ENCODE measurements at places on chromosomes 2 and 18.

GRCh38 chr2:108364676-108365297, 13.0 kb upstream of the SULT1C4 start:
- no peak for DNase-seq

- no peak for DNase-seq
These were observed 93.3 kb downstream of the THSD7B start for GRCh38 chr2:136858656-136859055.

DNA sequence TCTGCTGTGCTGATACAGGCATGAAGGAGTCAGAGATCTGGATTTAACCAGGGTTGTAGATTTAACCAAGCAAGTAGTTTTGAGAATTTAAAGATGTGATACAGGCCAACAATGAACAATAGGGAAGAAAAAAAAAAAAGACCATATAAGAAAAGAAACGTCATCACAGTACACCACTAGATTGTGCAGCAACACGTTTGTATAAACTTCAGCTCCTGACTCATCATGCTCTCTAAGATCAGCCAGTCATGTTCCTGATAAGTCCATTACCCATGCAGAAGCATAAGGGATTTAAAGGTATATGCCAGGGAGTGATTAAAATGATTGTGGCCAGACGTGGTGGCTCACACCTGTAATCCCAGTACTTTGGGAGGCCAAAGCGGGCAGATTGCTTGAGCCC, 22.3 kb upstream of the ERICH2 start:
- no peak for DNase-seq

GRCh38 chr2:25620077-25620476, 53.3 kb downstream of the DTNB start:
- no peak for DNase-seq

GRCh38 chr2:229539628-229540027, 174.7 kb downstream of the DNER start:
- DNase-seq = no peak

GRCh38 chr18:3184275-3184963, 35.3 kb downstream of the MYOM1 start:
- no peak for DNase-seq

DNA sequence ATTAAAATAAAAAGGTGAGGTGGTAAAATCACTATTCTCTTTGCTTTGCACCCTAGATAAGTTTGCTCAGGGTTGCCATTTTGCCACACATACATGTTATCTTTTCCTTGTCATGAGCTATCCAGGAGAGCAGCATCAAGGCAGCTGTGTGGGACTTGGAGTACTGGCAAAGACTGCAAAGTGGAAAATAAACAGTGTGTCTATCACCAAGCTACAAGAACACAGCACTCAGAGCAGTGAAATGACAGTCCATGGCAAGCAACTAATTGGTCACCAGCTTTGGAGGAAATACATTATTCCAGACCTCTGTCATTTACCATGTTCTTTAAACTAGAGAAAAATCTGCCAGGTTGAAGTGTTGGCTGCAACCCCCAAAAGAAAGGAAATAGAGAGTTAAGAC, 687.8 kb upstream of the FANCL start:
- DNase-seq = no peak

DNA sequence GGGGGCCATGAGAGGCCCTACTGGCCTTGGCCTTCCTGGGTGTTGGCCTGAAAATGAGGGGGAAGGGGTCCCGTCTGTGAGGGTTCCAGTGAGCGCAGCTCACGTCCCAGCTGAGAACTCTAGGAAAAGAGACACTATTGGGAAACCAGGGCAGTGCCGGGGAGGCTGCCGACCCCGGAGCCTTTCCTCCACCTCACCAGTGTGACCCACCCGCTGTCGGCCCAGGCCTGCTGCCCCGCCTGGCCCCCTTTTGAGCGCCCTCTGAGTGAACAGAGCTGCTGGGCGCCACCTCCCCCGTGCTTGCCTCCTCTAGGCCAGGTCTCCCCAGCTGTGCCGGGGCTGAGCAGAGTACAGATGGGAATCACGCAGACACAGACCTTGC, 17.5 kb upstream of the ARHGEF4 start:
- DNase-seq = no peak

GRCh38 chr2:126894585-126895182, 4.0 kb upstream of the TEX51 start:
- no peak for DNase-seq

GRCh38 chr2:11498543-11499034, 32.6 kb upstream of the E2F6 start:
- peak; percentile 23 for DNase-seq

GRCh38 chr2:714005-714741, 37.0 kb upstream of the TMEM18 start:
- peak; percentile 49 for DNase-seq

DNA sequence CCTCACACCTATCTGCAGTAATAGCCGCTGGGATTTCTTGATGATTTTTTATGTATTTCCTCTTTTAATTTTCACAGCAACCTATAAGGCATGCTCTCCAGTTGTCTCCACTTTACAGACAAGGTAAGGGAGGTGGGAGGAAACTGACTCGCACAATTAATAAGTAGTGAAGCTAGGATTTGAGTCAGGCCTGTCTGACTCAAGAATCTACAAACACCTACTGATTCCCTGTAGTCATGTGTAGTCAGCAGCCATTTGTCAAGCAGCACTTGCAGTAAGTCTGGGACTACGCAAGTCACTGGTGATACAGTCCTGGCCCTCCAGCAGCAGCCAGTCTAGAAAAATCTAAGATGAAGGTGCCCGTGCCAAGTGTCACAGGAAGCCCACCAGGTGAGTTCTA, 193.6 kb upstream of the PKDCC start:
- no peak for DNase-seq

DNA sequence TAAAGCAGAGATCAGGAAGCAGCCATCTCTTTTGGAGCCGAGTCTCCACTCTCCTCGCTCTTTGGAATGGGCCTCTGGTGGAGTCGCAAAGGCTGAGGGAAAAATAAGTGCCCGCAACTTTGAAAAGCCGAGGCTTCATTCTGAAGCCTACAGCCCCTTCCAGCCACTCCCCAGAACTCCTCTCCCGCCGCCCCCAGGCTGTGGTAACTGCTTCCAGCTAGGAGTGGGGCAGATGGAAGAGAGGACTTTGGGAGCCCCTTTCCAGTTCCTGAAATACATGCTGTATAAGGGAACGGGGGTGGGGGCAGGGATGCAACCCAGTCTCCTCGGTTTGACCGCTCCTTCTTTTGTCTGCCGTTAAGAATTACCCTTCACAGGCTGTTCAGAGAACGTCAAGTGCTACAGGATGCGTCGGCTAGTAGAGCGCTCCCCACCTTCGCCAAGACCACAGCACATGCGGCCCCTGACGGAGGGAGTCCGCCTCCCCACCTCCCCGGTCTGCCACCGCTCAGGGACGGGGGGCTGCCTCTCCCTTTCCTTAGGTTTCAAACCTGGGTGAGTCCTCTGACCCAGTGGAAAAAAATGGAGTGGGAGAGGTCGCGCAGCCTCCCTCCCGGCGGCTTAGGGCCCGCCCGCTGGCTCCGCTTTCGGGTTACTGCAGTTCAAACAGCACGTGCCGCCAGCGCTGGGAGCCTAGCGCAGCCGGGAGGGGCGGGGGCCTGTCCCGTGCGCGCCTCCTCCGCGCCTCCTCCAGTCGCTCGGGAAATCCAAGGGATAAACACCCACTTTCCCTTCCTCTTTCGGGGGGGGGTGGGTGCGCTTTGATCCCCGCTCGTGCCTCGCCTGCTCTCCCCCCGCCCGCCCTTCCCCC, 4.9 kb downstream of the CYP26B1 start:
- DNase-seq = no peak

- no peak for DNase-seq
These were observed 133.2 kb downstream of the COL4A4 start for GRCh38 chr2:227030789-227031188.

DNA sequence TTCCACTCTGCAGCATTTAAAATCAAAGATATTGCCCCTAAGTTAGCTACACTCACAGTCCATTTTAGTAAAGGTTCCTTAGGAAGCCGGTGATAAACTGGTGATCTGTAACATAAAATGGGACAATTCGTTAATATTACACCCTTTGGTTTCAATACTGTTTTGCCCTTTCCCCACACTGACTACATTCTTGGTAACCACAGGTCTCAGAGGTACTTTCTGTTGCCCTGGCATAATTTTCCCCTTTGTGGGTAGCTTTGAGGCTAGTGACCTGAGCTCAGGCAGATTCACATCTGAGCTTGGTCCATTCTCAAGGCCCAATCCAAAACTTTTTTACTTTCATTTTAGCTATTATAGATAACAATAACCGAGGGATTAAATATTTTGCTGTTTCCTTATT, 32.9 kb upstream of the CSRNP3 start:
- DNase-seq = no peak

GRCh38 chr2:53859206-53860181, at the start of gene GPR75:
TSS of gene GPR75 (minus strand) at chr2:53859967. CDS start at chr2:53854756, 5,211 bp downstream.
- DNase-seq = no peak

- no peak for DNase-seq
These were observed 39.8 kb upstream of the ZEB2 start for GRCh38 chr2:144559681-144560080.

DNA sequence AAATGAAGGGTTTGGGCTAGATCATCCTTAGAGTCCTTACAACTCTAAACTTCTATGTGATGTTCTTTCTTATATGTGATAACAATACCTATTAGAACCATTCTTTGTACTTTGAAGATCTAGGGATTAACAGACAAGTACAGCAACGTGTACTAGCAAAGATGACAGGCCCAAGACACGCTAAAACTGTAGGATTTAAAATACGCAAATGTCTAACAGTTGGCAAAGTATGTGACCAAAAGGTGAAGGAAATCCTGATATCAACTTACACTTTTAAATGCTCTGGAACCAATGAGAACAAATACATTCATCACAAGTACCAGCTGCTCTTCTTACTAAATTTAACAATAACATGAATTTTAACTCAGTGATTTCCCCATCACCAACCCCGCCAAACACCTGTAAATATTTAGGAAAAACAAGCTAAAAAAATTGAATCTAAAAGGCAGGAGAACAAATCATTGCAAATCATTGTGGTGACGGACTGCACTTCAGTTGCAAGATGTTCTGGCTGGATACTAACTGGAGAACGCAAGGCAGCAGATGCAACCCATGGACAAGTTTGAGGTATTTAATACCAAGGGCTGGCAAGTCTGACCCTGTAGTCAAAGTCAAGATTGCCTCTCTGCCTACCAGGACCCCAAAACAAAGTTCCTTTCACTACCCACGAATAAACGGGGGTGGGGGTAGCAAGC, 1.4 kb downstream of the ANKRD44 start:
- DNase-seq = no peak

GRCh38 chr18:13661051-13661778, 65.1 kb downstream of the FAM210A start:
- no peak for DNase-seq

GRCh38 chr18:40233931-40234616, 1721.0 kb upstream of the PIK3C3 start:
- no peak for DNase-seq

- DNase-seq = no peak
These were observed 194.0 kb downstream of the ZFP36L2 start for GRCh38 chr2:43032213-43033015.

DNA sequence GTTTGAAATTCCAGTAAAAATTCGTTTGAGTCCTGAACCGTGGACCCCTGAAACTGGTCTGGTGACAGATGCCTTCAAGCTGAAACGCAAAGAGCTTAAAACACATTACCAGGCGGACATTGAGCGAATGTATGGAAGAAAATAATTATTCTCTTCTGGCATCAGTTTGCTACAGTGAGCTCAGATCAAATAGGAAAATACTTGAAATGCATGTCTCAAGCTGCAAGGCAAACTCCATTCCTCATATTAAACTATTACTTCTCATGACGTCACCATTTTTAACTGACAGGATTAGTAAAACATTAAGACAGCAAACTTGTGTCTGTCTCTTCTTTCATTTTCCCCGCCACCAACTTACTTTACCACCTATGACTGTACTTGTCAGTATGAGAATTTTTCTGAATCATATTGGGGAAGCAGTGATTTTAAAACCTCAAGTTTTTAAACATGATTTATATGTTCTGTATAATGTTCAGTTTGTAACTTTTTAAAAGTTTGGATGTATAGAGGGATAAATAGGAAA, 80.7 kb downstream of the ACSL3 start:
- DNase-seq = no peak

DNA sequence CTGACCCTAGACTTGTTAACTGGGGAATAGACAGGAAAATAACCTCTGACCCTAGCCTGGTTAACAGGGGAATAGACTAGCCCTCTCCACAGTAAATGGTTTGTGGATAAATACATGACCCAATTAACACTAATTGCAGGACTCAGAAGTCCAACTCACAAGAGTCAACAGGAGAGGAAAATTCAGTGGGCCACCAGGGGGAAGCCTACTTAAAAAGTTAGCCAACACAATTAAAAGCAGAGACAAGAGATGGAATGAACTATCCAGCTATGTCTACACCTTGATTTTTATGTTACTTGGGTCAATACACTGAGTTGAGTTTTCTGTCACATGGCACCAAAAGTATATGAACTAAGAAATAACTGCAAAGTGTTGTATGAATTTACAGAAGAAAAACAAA, 158.8 kb upstream of the SLC39A10 start:
- DNase-seq = peak; percentile 57

GRCh38 chr2:74675090-74675489, 21.0 kb downstream of the SEMA4F start:
- DNase-seq = no peak

DNA sequence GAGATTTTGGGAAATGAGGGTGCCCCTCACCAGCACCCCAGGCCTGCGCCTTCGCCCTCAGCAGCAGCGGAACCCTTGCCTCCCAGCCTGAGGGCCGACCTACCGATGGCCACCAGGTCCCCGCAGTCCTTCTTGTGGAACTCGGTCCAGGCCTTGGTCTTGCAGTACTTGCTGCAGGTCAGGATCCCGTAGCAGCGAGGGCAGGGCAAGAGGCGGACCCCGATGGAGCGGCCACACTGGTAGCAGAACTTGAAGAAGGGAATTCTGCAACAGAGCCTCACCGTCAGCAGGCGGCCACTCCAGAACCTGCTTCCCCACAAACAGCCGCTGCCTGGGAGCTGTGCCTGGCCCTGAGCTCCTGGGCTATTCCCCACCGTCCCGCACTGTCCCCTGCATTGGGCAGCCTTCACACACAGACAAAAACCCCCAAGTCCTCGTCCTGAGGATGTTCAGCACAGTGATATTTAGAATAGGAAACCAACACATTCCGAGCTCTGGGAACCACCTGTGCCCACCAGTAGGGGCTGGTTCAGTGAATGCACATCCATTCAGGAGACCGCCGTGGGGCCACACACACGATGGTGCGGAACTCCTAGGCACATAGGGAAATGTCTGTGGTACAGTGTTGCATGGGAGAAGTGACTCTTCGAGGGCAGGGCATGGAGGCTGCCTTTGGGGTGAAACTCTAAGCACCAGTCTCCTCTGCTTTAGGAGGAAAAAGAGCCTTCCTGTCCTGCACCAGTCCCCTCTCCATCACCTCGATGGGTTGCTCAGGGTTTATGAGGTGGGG, 45.6 kb downstream of the GPC1 start:
- no peak for DNase-seq

DNA sequence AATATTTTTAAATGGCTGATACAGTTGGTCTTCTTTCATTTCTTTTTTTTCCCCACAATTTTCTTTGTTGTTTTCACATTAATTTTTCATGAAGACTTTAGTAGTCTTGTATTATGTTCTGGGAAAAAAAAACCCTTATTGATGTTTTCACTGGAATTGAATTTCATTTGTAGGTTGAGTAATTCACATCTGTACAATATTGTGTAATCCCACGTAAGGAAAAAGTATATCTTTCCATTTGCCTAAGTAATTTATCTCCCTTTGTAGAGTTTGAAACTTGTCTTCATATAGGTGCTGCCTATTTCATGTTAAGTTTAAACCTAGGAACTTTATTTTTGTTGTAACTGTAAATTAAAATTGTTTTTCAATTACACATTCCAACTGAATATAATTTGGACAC, 2.0 kb downstream of the DNAJC27 start:
- no peak for DNase-seq

GRCh38 chr2:108825736-108826135, 39.2 kb downstream of the CCDC138 start:
- DNase-seq = no peak

Data from Calu3 (cell line).